Pancreas (tissue), 10 donors: ENCODE measurements at places on chromosomes 7 and 10.

- no peaks in the 10 kb centered on the region for H3K36me3 ChIP-seq
- no peak overlapping the region for H3K27ac ChIP-seq
- no peaks in the 10 kb centered on the region for H3K27me3 ChIP-seq
- peak overlapping the region; percentile 8 for H3K4me3 ChIP-seq
- peaks cover 44% of the 10 kb centered on the region for H3K4me1 ChIP-seq
- no peak for DNase-seq
These were observed 3.2 kb downstream of the HHEX start for GRCh38 chr10:92692697-92693533.

- H3K4me1 ChIP-seq, result no peaks in the 10 kb centered on the region
- H3K27ac ChIP-seq, result no peak overlapping the region
- no peaks in the 10 kb centered on the region for H3K36me3 ChIP-seq
- no peaks in the 10 kb centered on the region for H3K27me3 ChIP-seq
- DNase-seq, result no peak
- H3K4me3 ChIP-seq, result no peak overlapping the region
These were observed 252.2 kb downstream of the WDR37 start for GRCh38 chr10:1308173-1308961.

- no peaks in the 10 kb centered on the region for H3K4me1 ChIP-seq
- H3K27me3 ChIP-seq, result no peaks in the 10 kb centered on the region
- no peaks in the 10 kb centered on the region for H3K36me3 ChIP-seq
- no peak overlapping the region for H3K4me3 ChIP-seq
These were observed 23.8 kb downstream of the PAPOLB start for GRCh38 chr7:4837803-4838625.

GRCh38 chr10:12389154-12389734, 39.9 kb downstream of the CAMK1D start:
- no peak overlapping the region for H3K4me3 ChIP-seq
- H3K27me3 ChIP-seq, result no peaks in the 10 kb centered on the region
- no peak overlapping the region for H3K27ac ChIP-seq
- peaks cover 26% of the 10 kb centered on the region for H3K4me1 ChIP-seq
- DNase-seq, result peak; percentile 45

DNA sequence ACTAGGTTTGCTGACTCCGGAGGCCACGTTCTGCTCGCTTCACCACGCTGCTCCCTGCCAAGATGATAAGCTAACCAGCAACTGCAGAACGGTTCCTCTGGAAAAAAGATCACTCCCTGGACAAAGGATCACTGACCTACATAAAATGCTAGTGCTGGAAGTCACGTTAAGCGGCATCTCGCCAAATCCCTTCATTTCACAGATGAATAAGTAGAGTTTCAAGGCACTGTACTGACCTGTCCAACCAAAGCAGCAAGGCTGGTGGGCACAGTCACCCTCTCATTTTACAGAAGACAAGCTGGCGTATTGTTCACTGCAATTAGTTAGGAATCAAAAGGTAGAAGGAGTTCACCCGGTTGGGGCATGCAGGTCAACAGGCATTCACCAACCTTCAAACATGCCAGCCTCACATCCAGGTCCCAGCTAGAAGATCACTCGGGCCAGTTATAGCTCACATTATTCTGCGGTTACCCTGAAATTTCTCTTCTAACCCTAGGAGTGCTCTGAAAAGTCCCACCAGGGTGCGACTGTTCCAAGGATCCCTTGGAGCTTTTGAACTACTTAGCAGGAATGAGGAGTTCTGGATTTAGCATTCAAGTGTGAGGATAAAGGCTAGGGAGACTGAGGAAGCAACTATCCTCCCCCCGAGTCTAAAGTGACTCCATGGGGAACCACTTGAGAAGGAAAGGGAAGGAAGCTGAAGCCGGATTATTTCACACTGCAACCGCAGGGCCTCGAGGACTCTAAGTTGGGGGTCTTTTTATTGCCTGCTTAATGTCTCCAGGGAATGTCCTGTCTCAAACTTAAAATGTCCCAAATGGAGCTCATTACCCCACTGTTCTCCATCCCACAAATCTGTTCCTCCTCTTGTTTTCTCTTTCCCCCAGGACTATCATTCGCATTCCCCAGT, 32.8 kb downstream of the HIPK2 start:
- no peak overlapping the region for H3K27ac ChIP-seq
- H3K36me3 ChIP-seq, result no peaks in the 10 kb centered on the region
- no peaks in the 10 kb centered on the region for H3K27me3 ChIP-seq
- DNase-seq, result no peak
- peaks cover 30% of the 10 kb centered on the region for H3K4me1 ChIP-seq
- H3K4me3 ChIP-seq, result no peak overlapping the region

DNA sequence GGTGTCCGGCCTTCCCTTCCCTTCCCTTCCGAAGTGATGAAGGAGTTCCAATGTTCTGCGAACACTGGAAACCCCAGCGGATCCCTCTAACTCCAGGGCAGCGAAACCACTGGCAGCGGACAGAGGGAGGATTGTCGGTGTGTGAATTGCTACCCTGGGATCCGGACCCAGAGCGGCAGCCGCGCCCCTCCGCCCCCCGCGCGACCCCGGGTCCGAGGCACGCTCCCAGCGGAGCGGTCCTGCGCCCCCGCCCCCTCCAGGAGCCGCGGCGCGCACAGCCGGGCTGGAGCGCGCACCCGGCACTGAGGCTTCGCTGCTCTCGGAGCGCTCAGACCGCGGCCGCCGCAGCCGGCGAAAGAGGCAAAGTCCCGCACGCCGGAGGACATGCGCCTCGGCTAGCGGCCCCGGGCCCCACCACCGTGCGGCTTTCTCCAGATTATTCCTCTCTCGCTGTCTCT, at the start of gene PTPRZ1:
TSS of gene PTPRZ1 (plus strand) at position 331 of the 458 bp plus-strand sequence. CDS start 339 bp downstream, outside the sequence.
- peak; percentile 81 for DNase-seq
- H3K27me3 ChIP-seq, result no peaks in the 10 kb centered on the region
- no peaks in the 10 kb centered on the region for H3K4me1 ChIP-seq
- no peaks in the 10 kb centered on the region for H3K36me3 ChIP-seq

- no peak overlapping the region for H3K4me3 ChIP-seq
- no peak for DNase-seq
- no peak overlapping the region for H3K27ac ChIP-seq
These were observed 270.1 kb downstream of the TCERG1L start for GRCh38 chr10:131041441-131041840.

- H3K4me3 ChIP-seq, result no peak overlapping the region
- no peaks in the 10 kb centered on the region for H3K4me1 ChIP-seq
- no peaks in the 10 kb centered on the region for H3K36me3 ChIP-seq
- no peak for DNase-seq
These were observed 868.3 kb downstream of the DNAJB9 start for GRCh38 chr7:109437957-109438356.

DNA sequence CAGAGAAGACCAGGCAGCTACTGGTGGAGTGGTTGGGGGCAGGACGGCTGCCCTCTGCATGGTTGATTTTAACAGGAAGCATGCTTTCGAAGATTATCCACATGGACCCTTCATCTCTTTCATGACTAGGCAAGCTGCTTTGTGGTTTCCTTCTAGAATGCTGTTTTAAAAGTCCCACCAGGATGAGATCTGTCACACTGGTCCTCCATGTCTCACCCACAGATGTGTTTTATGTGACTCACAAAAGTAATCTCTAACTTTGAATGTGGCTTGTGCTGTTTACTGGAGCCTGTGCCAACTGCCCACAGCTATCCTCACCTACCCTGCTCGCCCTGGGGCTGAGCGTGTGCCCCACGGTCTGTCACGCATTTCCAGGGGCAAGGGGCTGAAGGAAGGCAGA, 188.8 kb downstream of the GFRA1 start:
- H3K4me3 ChIP-seq, result no peak overlapping the region
- DNase-seq, result no peak
- H3K36me3 ChIP-seq, result no peaks in the 10 kb centered on the region
- no peak overlapping the region for H3K27ac ChIP-seq
- no peaks in the 10 kb centered on the region for H3K4me1 ChIP-seq

DNA sequence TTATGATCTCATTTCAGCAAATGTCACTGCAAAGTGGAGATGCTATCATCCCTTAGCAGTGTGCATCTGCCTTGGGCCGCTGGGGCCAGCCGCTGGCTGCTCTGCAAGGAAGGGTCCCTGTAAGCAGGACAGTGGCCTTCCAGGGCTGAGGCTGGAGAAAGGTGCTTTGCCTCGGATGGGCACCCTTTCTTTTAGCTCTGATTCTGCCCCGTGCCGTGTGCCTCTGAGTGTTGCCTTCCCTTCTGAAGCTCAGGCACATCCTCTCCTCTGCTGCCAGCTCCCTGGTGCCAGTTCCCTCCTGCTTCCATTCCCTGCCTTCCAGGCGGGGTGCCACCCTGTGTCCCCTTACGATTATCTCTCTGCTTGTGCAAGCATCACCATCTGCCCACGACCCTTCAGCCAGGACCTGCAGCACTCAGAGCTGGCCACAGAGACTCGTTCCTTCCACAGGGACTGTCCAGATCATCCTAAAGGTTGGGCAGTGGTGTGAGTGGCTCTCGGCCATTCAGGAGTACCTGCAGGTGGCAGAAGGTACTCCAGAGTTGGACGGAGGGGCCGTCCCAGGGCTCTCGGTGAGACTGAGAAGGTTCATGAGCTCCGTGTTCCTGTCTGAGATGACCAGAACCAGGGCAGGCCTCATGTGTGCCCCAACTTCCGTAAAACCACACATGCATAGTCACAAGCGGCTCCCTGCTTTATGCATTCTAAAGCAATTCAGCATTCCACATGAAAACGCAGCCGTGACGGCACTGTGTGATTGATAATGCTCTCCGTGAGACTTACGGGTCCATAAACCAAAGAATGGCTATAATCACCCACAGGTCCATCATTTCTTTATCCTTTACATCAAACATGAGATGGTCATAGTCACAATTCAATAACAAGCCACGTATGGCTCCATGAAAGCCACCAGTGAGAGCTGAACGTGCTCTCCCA, 371.4 kb downstream of the DNAJB6 start:
- no peak overlapping the region for H3K4me3 ChIP-seq
- H3K4me1 ChIP-seq, result no peaks in the 10 kb centered on the region
- H3K36me3 ChIP-seq, result no peaks in the 10 kb centered on the region
- no peak for DNase-seq
- no peaks in the 10 kb centered on the region for H3K27me3 ChIP-seq
- H3K27ac ChIP-seq, result no peak overlapping the region

DNA sequence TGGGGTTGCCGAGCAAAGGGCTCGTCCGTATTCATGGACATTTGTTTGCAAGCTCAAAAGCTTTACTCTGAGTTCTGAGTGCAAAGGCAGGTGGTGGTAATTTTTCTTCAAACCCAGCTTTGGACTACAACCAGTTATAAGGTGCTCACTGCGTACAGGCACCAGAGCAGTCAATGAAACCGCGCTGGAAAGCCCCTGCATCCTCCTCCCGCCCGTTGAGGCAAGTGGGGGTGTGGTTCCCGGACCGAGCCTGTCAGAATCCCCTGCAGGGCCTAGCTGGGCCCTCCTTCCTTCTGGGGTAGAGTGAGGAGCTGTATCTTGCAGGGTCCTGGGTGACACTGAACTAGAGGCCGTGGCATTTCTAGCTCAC, 22.3 kb downstream of the AMZ1 start:
- H3K27ac ChIP-seq, result no peak overlapping the region
- H3K36me3 ChIP-seq, result no peaks in the 10 kb centered on the region
- no peak overlapping the region for H3K4me3 ChIP-seq

GRCh38 chr10:75647675-75648074, 216.3 kb downstream of the LRMDA start:
- H3K4me3 ChIP-seq, result no peak overlapping the region
- no peaks in the 10 kb centered on the region for H3K36me3 ChIP-seq
- H3K4me1 ChIP-seq, result no peaks in the 10 kb centered on the region
- no peak overlapping the region for H3K27ac ChIP-seq

DNA sequence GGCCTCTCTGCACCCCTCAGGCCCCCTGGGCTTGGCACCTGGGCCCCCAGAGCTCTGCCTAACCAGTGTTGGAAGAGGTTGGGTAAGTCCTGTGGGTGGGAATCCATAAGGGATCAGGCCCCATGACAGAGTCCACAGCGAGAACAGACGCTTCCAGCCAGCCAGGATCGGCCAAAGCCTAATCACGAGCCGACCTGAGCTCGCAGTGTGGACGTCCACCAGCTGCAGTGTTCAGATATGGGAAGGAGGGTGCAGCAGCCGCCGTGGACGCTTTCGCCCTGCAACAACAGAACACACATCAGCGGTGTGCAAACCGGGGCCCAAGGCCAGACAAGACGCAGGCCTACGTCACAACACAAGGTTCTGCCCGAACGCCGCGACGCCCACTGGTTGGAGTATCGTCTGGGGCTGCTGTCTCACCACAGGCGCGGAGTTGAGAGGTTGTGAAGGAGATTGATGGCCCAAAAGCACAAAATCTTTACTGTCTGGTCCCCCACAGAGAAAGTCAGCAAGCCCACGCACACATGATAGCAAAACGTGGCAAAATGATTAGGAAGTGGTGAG, 102.1 kb downstream of the FOXL3 start:
- H3K36me3 ChIP-seq, result no peaks in the 10 kb centered on the region
- DNase-seq, result peak; percentile 44
- H3K4me1 ChIP-seq, result no peaks in the 10 kb centered on the region
- H3K4me3 ChIP-seq, result no peak overlapping the region

- no peak overlapping the region for H3K4me3 ChIP-seq
- no peak overlapping the region for H3K27ac ChIP-seq
- no peaks in the 10 kb centered on the region for H3K4me1 ChIP-seq
- DNase-seq, result no peak
- no peaks in the 10 kb centered on the region for H3K27me3 ChIP-seq
- no peaks in the 10 kb centered on the region for H3K36me3 ChIP-seq
These were observed 4.0 kb downstream of the CDHR1 start for GRCh38 chr10:84198206-84198915.

DNA sequence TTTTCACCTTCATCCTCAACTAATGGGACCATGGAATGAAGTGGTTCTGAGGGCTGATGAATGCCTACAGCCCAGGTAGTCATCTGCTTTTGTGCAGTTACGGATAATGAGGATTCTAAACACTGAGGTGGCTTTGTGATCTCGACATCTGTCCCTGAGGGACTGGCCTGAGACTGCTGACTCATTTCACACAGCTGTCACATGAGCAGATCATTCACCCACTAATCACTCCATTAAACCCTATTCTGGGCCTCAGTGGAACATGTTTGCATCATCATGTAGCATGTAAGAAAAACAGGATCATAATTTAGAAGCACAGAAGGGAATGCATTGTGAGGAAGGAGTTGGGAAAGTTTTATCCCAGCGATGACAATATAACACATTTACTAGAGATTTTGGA, 79.4 kb upstream of the FEZF1 start:
- no peaks in the 10 kb centered on the region for H3K36me3 ChIP-seq
- DNase-seq, result no peak
- H3K4me1 ChIP-seq, result no peaks in the 10 kb centered on the region
- H3K27ac ChIP-seq, result no peak overlapping the region

DNA sequence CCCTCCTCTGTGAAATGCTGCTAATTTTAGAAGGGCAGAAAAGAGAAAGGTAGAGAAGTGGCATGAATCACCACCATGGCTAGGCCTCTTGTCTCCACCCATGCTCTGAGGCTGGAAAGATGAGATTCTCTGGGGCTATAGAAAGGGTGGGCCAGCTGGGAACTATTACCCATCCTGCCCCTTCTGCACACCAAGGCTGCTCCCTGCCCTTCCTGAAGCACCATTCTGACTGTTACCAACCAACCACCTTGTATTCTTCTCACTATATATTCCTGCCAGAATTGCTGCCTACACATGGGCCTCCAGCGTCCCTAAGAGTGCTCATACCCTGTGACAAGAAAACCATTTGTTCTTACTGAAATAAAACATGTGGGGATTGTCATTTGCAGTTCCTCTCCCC, 11.4 kb upstream of the DLX6 start:
- H3K4me3 ChIP-seq, result no peak overlapping the region
- peaks cover 13% of the 10 kb centered on the region for H3K27me3 ChIP-seq
- H3K4me1 ChIP-seq, result no peaks in the 10 kb centered on the region
- no peak for DNase-seq
- H3K27ac ChIP-seq, result no peak overlapping the region

GRCh38 chr7:78095549-78095948, 297.0 kb downstream of the PHTF2 start:
- H3K27ac ChIP-seq, result no peak overlapping the region
- no peak for DNase-seq
- H3K27me3 ChIP-seq, result no peaks in the 10 kb centered on the region
- no peaks in the 10 kb centered on the region for H3K36me3 ChIP-seq
- H3K4me1 ChIP-seq, result no peaks in the 10 kb centered on the region
